Caudate nucleus (tissue), 63 donors: ENCODE measurements at places on chromosomes 1 and 21.

- no peak for DNase-seq
Observed at GRCh38 chr1:54666333-54666732, 24.7 kb downstream of the MROH7 start.

DNA sequence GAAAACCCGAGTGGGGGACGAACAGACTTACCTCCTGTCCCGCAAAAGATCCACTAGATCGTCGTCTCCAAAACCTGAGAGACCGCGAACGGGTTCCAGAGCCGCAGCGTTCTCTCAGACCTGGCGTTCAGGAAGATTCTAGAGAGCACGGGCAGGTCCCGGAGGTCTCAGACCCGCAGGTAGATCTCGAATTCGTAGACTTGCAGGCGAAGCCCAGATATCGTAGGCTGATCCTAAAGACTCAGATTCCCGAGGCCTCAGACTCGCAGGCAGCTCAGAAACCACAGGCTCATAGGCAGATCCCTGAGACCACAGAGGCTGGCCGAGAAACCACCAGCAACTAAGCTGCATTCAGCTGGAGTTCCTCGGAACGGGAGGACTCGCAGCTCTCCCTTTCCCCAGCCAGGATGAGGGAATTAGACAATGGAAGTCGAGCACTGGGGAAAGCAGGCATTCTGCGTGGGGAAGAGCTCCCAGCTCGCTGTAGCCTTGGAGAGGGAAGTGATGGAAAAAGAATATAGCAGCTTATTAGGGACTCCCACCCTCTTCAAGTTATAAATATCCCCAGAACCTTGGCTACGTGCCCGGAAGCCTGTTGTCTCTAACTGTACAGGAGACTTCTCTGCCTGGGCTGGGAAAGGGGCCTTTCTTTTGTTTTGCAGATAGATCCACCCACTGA is at the start of gene ZNF436:
Gene ZNF436, minus strand, starts transcription at position 502 of the 679 bp plus-strand sequence. CDS start 1,831 bp downstream, outside the sequence.
- peak; percentile 87 for DNase-seq

DNA sequence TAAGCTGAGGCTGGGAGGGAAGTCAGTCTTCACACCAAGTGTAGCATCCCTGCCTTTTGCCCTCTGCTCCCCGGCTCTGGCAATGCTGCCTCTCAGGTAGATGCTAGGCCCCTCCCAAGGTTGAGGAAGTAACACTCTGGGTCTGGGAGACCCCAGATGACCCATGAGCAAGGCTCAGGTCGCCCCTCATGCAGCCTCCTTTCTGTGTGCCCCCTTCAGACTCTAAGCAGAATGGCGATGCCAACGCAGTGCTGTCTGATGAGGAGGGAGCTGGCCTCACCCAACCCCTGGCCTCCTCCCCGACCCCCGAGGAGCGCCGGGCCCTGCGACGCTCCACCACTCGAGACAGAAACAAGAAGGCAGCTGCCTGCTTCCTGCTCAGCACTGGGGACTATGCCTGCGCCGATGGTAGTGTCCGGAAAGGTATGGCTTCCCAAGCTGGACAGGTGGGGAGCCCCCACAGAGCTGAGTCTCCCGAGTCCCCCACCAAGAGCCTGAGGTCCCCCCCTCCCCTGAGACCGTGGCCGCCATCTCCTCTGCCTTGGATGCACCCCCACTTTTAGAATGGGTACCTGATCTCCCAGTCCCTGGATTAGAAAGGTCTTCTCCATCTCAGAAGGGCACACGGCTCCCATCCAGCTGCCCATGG is 15.8 kb downstream of the KCNC4 start:
- DNase-seq: no peak

GRCh38 chr1:75130865-75131564 is 3.2 kb upstream of the LHX8 start:
- DNase-seq: no peak

- no peak for DNase-seq
Observed at GRCh38 chr1:110542725-110543124, 23.8 kb upstream of the KCNA10 start.

DNA sequence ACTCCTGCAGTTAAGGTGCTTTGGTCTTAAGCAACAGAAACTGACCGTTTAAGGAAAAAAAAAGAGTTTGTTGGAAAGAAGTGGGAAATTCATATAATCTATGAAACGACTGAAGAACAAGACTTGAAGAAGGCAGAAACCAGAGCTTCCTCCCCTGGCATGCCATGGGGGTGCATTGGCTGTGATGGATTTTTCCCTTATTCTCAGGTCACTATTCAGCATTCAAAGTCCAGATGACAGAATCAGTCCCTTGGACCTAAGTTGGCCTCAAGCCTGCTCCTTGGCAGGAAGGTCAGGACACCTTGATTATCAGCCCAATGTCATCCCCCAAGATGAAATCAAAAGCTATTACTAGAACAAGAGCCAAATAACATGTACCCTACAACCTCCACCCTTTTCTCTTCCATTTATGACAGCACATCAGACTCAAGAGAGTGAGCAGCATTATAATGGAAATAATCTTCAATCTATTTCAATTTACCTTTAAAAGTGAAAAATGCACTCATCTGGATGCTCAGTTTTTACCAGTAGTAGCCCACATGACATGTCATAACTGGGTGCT is 15.8 kb upstream of the TMEM9 start:
- no peak for DNase-seq

- DNase-seq: no peak
Observed at GRCh38 chr1:161905269-161905884, 118.3 kb downstream of the OLFML2B start.

GRCh38 chr21:46667741-46668380 is 32.4 kb downstream of the PRMT2 start:
- DNase-seq: no peak

DNA sequence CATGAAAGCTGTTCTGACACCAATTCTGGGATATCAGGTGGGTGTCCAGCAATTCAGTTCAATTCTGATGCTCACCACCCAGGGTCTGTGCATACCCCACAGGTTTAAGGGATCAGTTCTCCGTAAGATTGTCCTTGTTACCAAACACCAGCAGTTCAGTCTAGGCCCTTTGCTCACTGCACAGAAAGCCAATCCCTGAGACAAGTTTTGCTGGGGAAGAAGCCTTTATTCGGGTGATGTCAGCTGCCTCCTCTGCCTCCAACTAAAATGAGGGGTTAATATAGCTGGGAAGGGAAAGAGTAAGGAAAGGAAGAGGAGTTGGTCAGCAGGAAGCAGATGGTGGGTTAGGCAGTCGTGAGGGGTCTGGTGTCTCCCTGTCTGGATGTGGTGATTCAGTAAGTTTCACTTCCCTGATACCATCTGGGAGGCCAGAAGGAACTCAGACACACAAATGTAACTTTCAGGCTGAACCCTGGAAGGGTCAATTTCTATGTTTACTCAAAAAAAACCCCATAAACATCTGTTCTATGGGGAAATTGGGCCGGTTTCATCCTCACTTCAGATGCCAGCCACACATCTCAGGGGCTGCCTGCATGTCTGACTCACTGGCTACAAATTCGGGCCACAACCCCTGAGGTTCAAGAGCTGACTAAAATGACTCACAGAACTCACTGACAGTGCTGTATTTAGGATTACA is 83.3 kb upstream of the PGBD5 start:
- DNase-seq: no peak

DNA sequence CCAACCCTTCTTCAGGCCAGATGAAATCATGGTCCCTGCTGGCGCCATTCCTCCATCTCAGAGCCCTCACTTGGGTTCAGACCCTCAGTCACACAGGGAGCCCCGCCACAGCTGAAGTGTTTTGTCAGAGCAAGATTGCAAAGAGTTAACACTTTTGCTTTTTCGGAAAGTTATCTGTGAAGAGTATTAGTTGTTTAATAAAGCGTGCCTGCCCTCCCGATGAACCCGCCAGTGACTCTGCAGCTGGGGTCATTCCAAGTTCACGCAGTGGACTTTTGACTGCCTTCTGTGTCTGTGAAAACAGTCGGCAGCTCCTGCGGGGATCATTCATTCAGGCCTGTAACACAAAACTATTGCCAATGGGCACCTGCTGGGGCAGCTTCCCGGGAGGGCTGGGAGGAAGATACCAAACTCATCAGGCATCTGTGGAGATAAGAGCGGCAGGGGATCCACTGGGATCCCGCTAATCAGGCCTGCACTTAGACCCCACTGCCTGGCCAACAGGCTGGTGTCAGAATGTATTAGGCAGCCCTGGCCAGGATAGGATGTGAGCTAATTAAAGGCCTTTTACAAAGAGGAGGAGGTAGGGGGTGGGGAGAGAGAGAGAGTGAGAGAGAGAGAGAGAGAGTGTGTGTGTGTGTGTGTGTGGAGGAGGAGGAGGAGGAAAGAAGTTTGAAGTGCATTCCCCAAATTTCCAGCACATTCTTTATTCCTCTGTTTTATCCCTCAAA is 184.5 kb downstream of the DHRS3 start:
- DNase-seq: no peak

GRCh38 chr1:204255966-204256365 is 42.2 kb upstream of the GOLT1A start:
- DNase-seq: no peak

GRCh38 chr1:50265790-50266314 is 157.1 kb downstream of the ELAVL4 start:
- no peak for DNase-seq

GRCh38 chr1:246765521-246765920 is 41.3 kb downstream of the SCCPDH start:
- DNase-seq: no peak

GRCh38 chr1:10561497-10561896 is 86.7 kb downstream of the PEX14 start:
- no peak for DNase-seq

- DNase-seq: no peak
Observed at GRCh38 chr21:18384771-18385170, 18.8 kb downstream of the TMPRSS15 start.

DNA sequence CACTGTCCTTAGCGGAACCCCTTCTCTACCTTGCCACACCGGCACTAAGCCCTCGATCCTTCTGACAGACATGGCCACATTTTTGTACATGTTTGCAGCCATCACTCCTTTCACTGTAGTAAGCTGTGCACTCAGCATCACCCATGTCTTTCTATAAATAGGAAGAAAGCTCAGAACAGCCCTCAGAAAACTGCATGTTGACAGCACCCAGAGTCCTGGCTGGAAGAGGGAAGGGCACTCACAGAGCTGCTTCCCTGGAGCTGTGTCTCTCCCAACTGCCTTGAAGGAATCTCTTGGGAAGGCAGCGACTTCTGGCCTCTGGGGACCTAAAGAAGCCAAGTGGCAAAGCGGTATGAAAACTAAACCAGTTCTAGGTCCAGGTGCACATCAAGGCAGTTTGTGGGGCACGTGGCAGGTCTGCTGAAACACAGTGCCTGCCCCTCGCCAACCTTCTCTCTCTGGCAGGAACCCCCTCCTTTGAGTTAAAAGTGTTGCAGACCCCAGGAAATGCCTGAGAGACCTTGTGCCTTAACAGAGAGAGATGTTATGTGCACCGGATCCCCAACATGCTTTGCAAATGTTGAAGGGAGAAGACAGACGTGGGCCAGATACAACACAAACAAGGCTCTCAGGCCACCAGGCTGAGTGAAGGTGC is 41.9 kb upstream of the H6PD start:
- no peak for DNase-seq

DNA sequence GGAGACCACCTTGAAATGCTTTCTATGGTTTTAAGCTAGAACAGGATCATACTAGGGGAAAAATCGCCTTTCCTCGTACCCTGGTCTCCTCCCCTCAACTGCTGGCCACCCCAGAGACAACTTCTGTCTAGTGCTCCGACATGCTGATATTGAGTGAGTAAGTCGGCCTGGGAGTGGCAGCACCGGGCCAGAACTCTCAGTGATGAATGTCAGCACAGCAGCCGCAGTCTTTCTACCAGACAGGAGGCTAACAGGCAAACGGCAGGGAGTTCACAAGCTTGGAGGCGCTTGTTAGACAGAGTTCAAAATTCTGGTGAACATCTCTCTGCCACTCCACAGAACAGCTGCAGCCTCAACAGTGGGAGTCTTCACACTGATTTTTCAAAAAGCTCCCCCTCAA is 716.9 kb downstream of the ADGRL2 start:
- DNase-seq: peak; percentile 0

- DNase-seq: no peak
Observed at GRCh38 chr1:25903986-25904385, 2.2 kb downstream of the STMN1 start.

DNA sequence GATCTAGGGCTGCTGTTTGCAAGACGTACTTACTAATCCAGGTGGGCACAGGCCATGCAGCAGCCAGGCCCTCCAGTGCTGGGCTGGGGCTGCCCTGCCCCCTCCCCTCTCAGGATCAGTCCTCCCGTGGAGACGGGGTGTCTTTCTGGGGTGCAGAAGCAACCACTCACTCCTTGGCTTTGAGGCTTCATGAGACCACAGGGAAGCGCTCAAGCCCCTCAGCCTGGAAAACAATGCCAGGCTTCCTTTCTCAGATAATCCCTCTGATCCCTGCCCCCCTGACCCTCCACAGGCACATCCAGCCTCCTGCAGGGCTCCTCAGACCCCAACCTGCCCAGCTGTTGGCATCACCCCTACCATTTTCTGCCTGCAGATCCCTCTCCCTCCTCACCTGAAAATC is 13.9 kb upstream of the C2CD2 start:
- DNase-seq: no peak

DNA sequence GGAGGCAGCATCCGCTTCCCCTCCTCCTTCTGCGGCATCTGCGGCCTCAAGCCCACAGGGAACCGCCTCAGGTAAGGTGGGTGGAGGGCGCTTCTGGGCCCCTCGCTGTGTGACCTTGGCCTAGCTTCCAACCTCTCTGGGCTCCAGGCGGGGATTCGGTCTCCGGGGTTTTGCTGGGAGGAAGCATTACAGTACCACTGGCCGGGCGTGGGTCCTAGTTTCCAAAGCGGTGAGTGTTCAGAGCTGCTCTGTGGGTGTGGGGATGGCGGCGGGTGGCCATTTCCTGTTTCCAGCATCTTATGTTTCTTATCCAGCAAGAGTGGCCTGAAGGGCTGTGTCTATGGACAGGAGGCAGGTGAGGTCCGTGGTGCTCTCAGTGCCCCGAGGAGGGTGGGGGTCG is 11.6 kb downstream of the FAAH start:
- no peak for DNase-seq

DNA sequence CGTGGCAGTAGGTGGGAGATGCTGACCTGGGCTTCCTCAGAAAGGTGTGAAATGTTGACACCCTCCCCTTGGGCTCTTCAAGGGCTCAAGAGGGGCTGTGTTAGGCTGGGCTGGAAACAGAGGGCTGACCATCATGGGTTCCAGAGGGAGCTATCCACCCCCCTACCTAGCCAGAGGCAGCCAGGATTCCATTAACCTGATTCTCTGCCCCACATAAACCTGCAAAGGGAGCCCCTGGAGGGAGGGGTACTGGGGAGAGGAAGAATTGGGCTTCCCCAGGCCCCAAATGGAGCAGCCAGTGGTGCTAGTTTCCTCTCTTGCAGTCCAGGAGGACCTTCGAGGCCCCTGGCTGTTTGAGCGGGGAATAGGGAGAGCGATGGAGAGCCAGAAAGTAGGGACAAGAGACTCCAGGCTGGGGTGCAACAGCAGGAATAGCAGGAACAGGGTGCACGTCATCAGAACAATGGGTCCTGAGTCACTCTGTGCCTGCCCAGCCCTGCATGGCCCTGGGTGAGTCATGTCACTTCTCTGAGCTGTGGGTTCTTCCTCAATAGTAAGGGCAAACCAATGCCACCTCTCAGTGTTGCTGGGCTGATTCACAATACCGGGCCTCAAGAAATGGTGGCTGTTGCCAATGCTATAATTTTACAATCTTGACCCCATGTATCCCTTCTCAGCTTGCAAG is 121.2 kb downstream of the EPHB2 start:
- DNase-seq: no peak
